DMS79 treated with DMSO at 0.1 percent for 48 hours (cell line): ENCODE measurements at places on chromosomes 5 and 9.

DNA sequence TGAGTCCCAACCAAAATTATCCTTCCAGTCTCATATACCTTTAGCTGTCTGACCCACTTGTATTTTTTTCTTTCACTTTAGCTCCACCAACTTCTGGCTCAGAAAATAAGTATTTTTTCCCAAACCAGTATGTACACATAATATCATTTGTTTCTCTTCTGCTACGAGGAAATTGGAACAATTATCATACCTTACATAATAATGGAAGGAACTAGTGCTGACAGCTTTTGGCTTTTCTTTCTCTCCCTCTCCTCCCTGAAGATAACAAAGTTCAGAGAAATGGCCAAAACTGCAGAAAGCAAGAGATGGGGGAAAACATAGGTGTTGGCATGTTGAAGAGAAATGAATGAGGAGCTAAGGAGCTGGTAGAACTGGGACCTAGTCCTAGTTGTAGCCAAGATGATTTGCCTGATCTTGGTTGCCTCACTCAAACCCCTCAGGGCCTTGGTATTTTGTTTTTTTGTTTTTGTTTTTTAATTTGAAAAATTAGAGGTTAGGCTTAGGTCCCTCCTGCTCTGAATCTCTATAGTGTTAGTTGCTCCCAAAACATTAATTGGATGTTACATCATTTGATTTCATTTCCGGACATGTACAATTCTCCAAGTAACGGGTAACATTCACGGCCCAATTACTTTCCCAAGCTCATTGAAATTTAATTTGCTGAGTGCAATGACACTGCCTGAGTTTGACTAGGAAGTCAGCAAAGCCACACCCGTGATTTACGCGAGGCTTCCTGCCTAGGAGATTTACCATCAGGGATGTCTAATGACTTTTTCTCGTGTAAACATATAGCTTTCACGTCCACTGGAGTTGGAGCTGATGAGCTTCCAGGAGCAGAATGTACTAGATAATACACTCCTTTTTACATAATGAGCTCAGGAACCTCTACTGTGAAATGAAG lies 291.6 kb downstream of the TLE1 start:
- DNase-seq = no peak

GRCh38 chr5:148788636-148789035 lies 37.8 kb upstream of the ADRB2 start:
- no peak for DNase-seq

DNA sequence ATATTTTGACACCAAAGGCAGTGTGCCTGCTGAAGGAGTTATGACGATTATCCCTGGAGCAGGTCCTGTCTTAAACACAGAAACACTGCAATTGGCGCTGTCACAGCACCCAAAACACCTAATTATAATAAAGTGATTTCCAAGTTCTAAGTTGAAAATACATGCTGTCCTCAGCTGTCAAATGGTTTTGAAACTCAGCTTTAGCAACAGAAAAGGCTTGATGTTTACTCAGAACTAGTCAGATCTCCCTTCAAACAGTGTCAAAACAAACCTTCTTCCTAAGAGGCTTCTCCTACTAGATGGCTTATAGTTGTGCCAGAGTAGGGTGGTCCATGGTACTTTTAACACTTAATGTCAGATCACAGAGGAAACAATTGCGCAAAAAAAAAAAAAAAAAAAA lies 87.2 kb upstream of the IRX1 start:
- no peak for DNase-seq

GRCh38 chr5:115241881-115242642 lies 20.6 kb downstream of the PGGT1B start:
- no peak for DNase-seq

DNA sequence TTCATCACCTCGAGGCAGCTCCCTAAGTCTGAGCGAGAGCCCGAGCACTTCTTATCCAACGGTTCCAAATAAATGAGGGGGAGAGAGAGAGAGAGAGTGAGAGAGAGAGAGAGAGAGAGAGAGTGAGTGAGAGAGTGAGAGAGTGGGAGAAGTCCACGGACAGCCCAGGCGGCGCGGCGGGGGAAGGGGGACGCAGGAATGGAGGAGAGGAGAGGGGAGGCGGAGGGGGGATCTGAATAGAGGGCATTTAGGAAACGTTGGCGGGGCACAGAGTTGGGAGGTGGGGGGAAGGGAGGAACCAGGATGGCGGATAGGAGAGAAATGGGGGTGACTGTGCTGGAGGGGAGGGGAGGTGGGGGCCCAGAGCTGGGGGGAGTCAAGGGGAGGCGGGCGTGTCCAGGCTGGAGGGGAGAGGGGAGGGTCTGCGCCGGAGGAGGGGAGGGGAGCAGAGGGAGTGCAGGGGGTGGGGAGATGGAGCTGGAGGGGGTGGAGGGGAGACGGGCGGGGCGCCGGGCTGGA lies 398 bp upstream of the BASP1 start:
- DNase-seq = no peak

DNA sequence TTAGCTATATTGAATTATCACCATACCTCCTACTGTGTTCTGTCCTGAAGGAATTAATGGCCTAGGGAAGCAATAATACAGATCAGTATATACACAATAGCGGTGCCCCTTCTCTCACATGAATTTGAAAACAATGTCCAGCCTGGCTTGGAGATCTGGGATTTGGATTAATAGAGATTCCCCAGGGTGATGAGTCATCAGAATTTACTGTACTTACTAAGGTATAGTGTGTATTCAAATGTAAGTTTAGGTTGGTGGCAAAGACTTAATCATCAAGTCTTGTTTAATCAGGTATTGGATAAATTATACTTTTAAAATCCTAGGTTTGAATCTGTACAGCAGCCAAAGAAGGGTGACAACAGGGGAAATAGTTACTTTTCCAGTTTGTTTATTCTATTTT lies 121.5 kb downstream of the FEM1C start:
- DNase-seq = no peak

DNA sequence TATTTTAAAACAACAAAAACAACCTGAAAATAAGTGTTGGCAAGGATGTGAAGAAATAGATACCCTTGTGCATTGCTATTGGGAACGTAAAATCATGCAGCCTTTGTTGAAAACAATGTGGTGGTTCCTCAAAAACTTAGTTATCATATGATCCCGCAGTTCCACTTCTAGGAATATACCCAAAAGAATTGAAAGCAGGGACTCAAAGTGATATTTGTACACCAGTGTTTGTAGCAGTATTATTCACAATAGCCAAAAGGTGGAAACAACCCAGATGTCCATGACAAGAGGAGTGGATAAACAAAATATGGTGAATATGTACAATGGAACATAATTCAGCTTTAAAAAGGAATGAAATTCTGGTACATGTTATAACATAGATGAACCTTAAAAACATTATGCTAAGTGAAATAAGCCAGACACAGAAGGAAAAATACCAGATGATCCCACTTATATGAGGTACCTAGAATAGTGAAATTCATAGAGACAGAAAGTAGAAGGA lies 29.0 kb downstream of the IRF1 start:
- no peak for DNase-seq

GRCh38 chr9:19720377-19720776 lies 68.5 kb downstream of the SLC24A2 start:
- no peak for DNase-seq
